ENCODE measurements at places on chromosomes 12 and 14.
A peak's percentile ranks its signal among the peaks of the same experiment; 100 is the strongest.

DNA sequence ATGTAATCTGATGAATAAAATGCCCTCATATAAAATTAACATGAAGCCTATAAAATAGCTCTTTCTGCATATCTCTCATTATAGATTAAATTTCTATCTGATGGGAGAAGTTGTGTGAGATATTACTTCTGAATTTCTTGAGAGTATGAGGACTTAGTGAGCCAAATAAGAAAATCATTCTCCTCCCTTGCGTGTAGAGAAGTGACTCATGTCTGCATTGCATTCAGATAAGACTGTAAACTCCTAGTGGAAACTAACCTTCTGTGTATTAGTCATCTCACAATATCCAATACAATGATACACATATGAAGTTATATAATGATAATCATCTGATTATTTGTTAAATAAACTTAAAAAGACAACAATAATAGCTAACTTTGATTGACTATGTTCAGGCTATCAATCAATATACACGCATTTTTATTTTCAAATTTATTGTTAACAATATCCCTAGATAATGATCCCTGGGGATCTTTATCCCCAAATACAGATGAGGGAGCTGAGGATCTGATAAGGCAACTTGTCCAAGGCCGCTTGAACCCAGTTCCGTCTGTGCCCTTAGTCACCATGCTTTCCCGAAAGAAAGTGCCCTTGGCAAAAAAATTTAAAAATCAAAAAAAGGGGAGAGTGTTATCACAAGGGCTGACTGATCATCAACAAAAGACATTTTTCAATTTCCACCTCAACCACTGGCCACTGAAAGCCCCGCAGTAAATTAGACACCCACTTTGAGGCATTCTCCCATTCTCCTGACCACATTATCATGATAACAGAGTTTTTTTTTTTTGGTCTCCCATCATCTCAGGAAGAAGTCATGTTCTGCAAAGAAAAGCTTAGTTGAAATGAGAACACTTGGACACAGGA, 189.2 kb upstream of the RASSF8 start:
- DNase-seq, result no peak

GRCh38 chr14:51302295-51303030, 62.4 kb downstream of the TMX1 start:
- no peak for DNase-seq

- DNase-seq, result no peak
Observed at GRCh38 chr12:130739571-130739970, 23.5 kb upstream of the RIMBP2 start.

DNA sequence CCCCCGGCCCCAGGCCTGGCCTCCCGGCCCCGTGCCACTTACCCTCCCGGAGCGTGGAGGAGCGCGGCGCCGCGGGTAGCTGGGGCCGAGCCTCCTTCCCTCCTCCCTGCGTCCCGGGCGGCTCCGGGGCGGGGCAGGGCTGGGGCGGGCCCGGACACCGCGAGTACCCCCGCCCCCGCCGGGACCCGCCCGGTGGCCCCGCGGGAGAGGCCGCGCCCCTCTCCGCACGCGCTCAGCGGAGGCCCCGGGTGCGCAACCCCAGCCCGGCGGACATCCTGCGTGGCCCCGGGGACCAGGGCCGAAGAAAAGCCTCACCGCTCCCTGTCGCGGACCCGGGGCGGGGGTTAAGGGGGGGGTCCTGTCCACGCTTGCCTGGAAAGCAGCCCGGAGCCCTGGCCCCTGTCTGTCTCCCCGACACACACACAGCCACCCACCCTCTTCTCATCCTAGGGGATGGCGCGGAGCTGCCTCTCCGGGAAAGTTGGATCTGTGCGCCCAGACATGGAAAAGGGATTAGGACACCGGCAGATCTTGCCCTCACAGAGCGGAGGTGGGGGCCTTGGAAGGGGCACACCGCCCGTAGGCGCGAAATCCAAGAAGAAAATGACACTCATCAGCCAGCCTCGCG, at the start of gene SYNE3:
TSS of gene SYNE3 (minus strand) at position 97 of the 628 bp plus-strand sequence. CDS start 40,829 bp downstream, outside the sequence.
- peak; percentile 47 for DNase-seq

- DNase-seq, result no peak
Observed at GRCh38 chr12:114314974-114315720, 90.8 kb downstream of the TBX5 start.

- peak; percentile 59 for DNase-seq
Observed at GRCh38 chr14:63770187-63770807, 42.4 kb upstream of the SGPP1 start.

- DNase-seq, result no peak
Observed at GRCh38 chr14:104281768-104282301, 143.4 kb downstream of the KIF26A start.

DNA sequence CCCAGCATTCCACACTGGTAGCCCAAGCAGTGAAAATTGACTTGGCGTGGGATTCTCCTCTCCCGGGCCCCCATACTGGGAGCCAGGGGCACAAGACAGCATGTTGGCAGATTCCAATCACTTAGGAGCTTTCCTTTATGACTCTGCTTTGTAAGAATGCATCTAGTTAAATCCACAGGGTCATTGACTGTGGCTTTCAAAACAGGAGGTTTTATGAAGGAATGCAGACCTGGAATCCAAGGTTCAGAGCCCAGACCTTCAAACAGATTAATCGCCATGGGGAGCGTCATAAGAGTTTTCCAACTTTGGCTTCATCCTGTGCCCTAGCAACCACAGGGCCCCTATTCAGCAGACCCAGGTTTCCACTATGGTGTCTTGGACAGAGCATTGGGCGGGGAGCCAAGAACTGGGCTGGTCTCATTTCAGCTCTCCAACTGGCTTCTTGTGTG, 76.4 kb upstream of the RMST start:
- DNase-seq, result no peak

DNA sequence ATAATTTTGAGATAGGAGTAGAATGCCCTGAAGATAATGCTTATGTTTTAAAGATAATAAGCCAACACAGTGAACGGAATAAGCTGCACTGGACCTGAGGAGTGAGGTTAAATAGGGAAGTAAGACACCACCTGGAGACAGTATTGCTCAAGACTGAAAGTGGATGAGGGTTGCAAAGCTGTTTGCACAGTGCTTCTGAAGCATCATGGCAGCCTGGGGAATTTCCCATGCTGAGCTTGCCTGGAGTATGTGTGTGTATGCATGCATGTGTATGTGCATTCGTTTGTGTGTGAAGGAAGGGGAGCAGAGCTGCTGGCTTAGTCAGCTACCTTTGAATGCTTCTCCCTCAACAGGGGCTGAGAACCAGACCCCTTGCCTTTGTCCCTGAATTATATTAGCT, 35.8 kb downstream of the BHLHE41 start:
- DNase-seq, result no peak

DNA sequence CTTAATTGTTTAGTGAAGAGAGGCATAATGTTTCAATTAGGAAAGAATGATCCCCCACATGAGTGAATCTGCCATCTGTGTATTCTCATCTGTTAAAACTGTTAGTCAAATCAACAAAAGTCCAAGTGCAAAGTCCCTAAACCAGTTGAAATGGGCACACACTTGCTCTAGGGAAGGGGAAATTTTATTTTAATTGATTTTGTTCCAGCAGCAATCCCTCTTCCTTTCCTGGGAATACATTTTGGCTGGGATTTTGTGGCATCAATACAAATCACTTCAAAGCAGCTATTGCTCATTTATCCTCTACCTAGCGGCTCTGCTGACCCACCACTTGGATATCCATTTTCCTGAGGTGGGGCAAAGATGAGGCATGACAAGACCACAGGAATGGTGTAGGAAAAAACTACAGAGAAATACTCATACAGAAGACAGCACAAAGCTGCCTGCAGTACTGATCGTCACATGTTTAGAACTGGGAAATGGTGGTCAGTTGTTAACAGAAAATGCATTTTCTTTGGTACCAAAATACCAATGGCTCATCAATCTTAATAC, 9.8 kb upstream of the SSTR1 start:
- DNase-seq, result no peak

DNA sequence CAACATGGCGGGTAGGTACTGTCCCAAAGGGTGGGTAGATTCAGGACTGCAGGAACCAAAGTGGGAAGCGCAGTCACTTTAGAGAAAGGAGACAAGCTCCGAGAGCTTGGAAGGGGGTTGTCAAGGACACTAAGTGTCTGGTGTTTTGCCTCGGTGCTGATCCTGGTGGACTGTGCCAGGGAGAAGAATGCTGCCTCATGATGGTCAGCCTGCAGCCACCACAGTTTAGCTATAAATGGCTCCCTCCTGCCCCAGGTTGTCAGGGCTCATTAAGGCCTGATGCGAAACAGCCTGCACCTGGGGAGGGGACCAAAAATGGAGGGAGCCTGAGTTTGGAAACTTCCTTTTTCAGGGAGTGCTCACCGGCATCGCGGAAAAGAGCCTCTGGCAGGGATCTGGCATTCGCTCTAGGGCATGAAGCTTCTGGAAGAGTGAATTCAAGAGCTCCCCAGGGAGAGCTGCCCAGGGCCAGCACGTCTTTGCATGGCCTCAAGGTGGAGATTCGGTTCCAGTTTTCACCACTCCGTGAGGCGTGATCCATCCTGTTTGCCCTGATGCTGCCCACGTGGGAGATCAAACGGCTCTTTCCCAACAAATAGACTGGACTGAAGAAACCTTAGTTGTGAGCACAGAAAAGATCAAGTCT, 164.0 kb downstream of the FOXN3 start:
- no peak for DNase-seq

DNA sequence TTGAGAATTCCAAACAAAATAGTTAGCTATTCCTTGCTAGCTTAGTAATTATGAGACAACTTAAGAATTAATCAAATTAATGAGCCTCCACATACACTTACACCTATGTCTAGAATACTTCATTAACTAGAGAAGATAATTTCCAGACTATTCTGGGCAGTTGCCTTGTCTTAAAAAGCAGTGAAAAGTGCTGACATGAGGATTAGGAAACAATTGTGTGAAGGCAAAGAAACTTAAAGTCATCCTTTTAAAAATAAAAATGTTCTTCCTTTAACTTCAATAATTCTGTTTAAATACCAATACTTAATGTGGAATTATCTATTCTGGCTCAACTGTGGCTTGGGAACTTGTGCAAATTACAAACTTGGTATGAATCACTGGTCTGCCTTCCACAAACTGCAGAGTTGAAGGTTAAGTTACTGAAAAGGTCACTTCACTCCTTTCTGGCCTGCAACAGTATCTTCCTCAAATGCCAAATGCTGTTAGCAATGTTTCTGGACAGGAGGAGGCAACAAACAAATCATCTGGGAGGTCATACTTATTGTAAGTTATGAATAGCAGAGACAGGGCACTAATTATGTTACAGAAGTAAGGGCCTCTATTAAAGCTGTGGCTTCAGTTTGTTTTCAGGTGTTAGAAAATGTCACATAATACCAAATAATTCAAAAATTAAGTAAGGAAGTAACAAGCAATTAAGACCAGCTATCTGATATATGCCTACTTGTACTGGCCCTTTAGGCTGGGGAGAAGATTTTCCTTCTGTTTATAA, 19.2 kb downstream of the PPTC7 start:
- no peak for DNase-seq

- DNase-seq, result peak; percentile 10
Observed at GRCh38 chr14:63745858-63746425, 18.1 kb upstream of the SGPP1 start.

- no peak for DNase-seq
Observed at GRCh38 chr12:131409211-131409610, 301.7 kb upstream of the SFSWAP start.

GRCh38 chr12:91225316-91225715, 42.7 kb upstream of the DCN start:
- no peak for DNase-seq

- DNase-seq, result no peak
Observed at GRCh38 chr14:32023540-32023939, 53.6 kb upstream of the ARHGAP5 start.

DNA sequence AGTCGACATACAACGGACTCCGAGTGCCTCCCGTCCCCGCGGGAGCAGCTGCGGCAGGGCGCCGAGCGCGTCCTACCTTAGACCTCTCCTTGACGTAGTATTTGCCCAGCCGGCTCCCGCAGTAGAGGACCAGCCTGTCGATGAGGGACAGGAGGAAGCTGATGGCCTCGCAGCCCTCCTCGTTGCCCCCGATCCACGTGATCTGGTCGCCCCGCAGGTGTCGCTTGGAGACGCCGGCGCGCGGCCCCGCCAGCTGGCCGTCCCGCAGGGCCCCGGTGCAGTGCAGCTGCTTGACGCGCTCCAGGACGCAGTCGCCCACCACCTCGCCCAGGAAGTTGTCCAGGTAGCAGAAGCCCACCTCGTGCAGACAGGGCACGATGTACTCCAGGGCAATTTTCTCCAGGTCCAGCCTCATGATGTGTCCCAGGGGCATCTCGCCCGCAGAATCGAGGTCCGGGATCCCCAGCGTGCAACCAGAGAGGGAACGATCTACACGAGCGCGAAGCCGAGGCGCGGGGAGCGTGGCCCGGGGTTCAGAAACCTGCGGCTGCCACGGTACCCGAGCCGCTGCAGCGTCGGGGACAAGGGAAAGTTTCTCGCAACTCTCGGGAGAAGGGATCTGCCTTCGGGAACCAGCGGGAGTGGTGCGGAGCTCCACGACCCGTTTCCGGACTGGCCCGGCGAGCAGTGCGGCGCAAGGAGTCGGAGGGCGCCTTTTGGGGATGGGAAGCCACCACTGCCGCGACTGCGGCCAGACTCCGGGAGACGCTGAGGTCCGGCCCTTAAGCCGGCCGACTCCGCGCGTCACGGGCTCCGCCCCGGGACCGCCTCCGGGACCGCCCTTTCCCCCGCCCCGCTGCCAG, at the start of gene EGLN3:
TSS of gene EGLN3 (minus strand) at position 755 of the 863 bp plus-strand sequence. CDS start at position 433, 322 bp downstream.
- peak; percentile 37 for DNase-seq

- no peak for DNase-seq
Observed at GRCh38 chr12:118884226-118884625, 97.1 kb upstream of the SRRM4 start.

GRCh38 chr14:81464253-81465002, 64.3 kb upstream of the STON2 start:
- peak; percentile 45 for DNase-seq

DNA sequence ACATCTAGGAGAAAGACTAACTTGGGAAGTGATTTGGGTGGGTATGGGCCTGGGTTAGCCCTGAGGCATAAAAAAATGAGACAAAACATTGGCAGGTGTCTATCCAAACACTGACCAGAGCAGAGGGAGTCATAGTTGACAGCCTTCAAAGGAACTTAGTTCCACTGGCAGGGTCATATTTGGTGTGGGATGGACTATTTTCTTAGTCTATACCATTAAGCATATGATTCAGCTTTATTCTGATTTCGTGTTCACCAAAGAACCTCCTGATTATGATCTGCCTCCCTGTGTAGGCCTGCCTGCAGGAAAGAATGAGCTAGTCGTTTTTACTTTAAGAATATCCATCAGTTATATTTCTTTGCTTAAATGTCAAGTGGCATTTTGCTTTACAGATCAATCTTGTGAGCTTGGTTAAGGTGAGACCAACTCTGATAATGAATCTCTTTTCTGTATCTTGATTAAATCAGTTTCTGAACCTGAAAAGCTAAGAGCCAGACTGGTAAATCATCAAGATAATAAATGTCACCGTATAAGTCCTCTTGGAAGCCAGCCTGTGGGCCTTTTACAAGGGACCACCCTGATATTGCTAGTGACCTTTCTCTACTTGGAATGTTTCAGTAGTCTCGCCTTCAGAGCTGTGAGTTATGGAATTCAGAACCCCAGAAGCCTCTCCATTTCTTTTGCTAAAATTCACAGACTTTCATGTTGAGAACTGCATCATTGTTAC, 182.9 kb downstream of the MON2 start:
- DNase-seq, result no peak

Data from activated CD4-positive, alpha-beta T cell treated with anti-CD3 and anti-CD28 coated beads for 4 hours (primary cell).